Cerebellar nuclear complex (tissue), 1 donor: ENCODE measurements at places on chromosomes 13 and 19.

GRCh38 chr13:110195547-110196485 is 111.1 kb downstream of the COL4A1 start:
- no peak for DNase-seq

GRCh38 chr13:101512650-101513049 is 60.2 kb downstream of the ITGBL1 start:
- no peak for DNase-seq

DNA sequence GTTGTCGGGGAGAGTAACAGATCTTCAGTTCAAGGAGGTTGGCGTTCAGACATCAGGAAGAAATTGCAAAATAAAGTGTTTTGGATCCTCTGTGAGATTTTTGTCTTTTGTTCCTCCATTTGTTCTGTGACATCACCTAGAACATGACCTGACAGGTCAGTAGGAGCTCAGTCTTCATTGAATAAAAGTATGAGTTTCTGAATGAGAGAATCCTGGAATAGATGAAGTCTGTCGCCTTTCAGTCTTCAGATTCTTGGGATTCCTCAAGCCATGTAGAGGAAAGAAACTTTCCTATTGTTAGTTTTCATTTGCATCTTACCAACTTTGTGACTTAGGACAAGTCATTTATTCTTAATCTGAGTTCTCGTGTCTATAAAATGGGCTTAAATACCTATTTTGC is 14.4 kb downstream of the ARHGAP35 start:
- DNase-seq: no peak

GRCh38 chr13:96068729-96069128 is 15.5 kb upstream of the UGGT2 start:
- no peak for DNase-seq

- no peak for DNase-seq
Observed at GRCh38 chr19:3857449-3858003, 11.3 kb downstream of the ZFR2 start.

DNA sequence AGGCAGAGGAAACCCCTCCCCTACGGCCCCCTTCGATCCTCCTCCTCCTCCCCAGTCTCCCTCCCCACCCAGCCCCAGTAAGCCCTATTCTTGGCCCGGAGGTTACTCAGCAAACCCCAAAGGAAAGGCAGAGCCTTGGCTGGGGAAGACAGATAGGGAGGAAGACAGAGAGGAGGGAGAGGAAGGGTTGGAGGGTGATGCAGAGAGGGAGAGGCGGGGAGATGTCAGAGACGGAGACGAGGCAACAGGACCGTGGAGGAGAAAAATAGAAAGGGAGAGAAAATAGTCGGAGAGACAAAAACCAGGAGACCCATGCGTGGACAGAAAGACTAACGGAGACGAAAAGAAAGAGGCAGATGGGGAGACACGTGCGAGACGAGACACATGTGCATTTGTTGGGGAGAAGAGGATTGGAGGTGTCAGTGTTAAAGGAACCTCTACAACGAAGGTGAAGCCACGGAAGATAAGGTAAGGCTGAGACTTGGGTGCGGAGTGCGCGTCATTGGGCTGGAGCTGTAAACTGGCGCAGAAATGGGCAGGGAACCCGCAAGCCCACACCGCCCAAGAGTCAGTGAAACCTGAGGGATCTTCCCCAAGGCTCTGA is 2.9 kb downstream of the TGFB1 start:
- DNase-seq: no peak

DNA sequence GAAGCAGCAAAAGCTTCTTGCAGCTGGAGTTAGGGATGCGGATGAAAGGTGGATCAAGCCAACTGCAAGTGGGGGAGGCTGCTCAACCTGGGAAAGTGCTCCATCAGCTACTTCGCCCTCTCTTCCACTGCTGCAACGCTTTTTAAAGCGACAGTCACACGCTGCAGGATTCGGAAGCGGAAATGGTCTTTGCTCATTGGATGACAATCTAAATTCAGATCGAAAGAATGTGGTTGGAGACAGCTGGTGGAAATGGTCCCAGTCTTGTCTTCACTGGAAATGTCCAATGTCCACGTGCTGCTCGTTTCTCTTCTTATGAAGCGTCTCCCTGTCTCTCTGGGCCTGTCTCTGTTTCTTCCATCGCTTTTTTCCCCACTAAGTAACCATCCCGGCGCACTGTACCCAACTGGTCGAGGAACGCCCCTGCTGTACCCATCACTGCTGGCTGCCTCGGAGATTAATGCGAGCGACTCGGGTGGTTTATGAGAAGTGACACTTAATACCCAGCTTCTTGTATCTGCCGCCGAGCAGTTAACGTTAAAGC is 2.1 kb upstream of the FGF9 start:
- no peak for DNase-seq

GRCh38 chr19:33948651-33949335 is 152.1 kb downstream of the KCTD15 start:
- no peak for DNase-seq

DNA sequence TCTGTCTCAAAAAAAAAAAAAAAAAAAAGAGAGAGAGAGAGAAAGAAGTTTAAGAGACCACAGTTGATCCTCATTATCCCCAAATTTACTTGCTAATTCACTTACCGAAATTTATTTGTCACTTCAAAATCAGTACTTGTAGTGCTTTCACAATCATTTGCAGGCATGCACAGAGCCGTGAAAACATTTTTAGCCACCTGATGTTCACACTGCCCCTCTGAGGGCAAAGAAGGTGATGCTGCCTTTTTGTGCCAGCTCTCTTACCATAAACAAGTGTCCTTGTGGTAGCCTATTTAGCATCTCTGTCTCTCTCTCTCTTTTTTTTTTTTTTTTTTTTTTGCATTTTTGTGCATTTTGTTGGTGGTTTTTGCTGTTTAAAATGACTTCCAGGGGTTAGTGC is 24.1 kb upstream of the CASP14 start:
- DNase-seq: no peak

DNA sequence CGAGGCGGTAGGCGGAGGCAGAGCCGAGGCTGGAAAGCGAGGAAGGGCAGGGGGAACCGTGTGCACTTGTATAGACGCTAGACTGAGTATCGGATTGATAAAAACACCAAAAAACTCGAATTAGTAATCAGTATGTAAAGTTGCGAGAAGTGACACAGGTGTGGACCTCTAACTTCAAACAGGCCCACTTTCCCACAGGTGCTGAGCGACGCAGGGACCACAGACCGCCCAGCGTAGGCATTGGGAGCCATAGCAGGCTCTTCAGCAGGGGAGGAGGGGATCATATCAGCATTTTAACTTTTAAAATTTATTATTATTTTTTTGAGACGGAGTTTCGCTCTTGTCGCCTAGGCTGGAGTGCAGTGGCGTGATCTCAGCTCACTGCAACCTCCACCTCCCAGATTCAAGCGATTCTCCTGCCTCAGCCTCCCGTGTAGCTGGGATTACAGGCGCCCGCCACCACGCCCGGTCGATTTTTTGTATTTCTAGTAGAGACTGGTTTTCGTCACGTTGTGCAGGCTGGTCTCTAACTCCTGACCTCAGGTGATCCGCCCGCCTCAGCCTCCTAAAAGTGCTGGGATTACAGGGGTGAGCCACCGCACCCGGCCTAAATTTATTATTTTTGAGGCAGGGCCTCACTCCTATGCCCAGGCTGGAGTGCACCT is 574 bp downstream of the VMAC start:
- no peak for DNase-seq

DNA sequence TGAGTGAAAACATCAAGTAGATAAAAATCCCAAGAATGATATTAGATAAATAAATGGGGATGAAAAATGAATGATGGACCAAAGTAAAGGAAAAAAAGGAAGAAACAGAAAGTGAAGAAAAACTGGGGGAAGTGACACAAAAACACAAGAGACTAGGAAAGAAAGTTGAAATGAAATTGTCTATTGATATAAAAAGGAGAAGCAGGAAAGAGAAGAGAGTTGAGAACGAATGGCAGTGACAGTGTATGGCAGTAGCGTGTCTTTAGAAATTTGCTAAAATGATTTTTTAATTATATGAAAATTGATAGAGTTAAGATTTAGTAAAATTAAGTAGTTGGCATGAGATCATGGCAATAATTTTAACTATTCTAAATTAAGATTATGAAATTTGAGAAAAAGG is 36.3 kb upstream of the SGCG start:
- DNase-seq: no peak

DNA sequence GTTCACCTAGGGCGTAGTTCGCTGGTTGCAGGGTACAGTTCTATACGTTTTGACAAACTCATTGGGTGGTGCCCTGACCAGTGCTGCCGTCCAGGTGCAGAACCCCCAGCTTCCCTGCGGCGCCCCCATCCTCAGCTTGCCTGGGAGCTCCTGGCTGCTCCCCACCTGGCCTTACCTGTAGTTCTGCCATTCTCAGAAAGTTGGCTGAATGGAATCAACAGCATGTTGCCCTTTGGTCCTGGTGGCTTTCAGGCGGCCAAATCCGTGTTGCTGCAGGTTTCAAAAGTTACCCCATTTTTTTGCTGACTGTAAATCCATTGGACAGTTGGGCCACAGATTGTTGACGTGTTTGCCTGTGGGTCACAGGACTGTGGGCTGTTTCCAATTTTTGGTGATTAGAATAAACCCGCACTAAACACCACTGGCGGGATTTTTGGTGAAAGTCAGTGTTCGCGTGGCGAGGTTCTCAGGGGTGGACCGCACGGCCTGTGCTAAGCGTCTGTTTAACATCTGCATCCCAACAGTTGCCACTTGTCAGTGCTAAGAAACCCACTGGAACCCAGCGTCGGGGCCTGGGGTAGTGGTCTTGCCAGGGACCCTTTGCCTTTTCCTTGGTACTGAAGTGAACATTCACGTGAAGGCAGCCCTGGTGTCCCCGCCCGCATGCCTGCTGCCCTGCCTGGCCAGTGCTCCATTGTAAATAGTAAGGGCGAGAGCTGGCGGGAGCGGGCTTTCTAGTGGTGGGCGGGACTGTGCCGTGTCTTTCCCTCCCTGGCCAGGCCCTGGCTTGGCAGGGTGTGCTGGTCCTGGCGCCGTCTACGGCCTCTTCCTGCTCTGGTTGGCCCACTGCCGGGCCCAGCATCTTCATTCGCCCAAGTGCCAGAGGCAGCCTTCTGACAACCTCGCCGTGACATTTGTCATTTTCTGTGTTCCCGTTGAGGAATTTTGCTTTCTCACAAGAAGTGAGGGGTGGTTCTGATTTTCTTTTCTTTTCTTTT is 3.3 kb downstream of the DOT1L start:
- peak; percentile 22 for DNase-seq

DNA sequence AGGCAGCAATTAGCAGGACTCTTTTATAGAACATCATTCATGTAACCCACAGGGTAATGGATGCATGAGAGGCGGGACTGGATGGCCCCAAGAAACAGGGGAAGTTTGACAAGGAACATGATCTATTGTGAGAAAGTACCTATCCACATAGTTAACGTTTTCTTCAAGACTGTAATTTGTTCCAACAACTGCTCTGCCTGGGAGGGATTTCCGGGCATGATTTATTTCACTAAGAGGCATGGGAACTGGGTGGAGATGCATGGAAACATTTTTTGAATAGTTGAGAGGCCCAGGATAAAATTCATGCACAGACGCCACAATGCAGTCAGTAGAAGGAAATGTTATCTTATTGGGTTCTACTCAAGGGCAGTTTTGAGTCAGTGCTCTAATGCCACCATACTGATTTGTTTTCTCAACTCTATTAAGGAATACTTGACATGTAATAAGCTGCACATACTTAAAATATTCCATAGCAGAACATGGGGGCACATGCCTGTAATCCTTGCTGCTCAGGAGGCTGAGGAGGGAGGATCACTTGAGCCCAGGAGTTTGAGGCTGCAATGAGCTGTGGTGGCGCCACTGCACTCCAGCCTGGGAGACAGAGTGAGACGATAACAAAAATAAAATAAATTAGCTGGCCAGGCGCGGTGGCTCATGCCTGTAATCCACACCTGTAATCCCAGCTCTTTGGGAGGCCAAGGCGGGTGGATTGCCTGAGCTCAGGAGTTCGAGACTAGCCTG is 9.9 kb upstream of the ATG4D start:
- no peak for DNase-seq
